NB4 (cell line): ENCODE measurements at places on chromosomes 2 and 18.

DNA sequence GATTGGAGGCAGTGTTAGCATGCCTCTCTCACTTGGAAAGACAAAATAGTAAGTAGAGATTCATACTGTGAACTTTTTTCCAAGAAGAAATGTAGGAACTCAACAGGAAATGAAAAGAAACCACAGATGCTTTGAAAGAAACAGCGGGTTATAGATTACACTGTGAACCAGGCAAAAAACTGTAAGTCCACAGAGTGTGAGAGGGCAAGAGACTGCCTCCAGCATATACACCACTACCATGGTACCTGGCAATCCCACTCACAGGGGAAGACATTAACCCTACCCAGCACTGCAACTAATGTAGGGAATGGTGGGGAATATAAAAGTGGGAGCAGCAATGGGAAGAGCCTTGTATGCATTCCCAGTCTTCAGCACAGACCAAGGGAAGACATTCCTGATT is 150.6 kb upstream of the GALNT5 start:
- DNase-seq, result no peak

GRCh38 chr2:134154246-134154645 is 99.6 kb upstream of the MGAT5 start:
- DNase-seq, result peak; percentile 72

- DNase-seq, result no peak
Measured at GRCh38 chr2:212659441-212659840, 120.8 kb upstream of the ERBB4 start.

- peak; percentile 99 for DNase-seq
Measured at GRCh38 chr2:24971536-24972314, at the start of gene DNAJC27. Gene DNAJC27 (minus strand): TSS chr2:24971955. CDS start chr2:24971904, 51 bp downstream.

DNA sequence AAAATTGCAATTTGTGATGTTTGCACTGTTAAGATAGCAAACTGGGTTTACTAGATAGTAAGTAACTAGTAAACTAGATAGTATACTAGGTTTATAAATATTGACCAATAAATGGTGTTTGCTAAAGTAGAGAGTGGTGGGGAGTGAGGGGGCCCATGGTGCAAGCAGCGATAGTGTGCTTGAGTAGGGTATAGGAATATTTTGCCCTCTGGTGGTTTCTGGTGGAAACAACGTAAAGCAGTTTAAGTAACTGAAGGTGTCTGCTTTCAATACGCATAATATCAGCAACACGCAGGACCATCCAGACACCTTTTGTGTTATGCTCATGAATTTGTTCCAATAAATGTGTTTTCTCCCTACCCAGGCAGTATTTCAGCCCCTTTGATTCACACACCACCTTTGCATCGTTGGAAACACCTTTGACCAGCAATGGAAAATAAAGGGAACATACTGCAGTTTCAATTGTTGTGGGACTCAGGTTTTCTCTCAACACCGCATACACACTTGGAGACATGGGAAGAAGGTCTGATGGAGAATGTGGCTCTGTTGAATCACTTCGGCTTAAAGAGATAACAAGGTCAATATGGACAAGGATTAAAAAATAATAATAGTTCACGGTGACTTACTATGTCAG is 16.7 kb upstream of the STAT1 start:
- peak; percentile 77 for DNase-seq
